ENCODE measurements at places on chromosomes 1 and 21.

DNA sequence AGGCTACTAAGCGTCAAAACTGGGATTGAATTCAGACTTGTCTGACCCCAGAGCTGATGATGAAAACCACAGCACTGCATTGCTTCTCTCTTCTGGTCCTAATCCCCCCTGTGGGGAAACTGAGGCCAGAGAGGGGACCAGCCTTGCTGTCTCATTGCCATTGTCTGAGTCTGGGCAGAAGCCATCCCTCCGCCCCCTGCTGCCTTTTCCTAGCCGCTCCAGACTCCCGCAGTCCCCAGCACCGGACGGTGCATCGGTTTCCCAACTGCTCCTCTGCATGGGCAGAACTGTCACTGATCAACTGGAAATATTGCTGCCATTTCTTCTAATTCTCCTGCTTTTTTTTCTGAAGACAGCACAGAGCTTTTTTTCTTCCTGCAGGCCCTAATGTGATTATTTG, 157.4 kb downstream of the ACTL8 start:
- DNase-seq, result no peak

GRCh38 chr1:213484333-213484732, 433.3 kb downstream of the RPS6KC1 start:
- no peak for DNase-seq

GRCh38 chr1:244918421-244919319, 54.3 kb upstream of the HNRNPU start:
- DNase-seq, result peak; percentile 20

DNA sequence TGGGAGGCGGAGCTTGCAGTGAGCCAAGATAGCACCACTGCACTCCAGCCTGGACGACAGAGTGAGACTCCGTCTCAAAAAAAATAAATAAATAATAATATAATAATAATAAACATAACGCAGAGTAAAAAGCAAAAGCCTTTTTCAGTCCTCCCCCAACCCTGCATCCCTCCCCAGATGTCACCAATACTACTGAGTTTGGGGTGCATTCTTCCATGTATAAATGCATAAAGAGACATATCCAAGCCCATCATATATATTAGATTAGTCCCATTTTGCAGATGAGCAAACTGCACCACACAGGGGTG, 930 bp upstream of the ADAMTSL4 start:
- no peak for DNase-seq

DNA sequence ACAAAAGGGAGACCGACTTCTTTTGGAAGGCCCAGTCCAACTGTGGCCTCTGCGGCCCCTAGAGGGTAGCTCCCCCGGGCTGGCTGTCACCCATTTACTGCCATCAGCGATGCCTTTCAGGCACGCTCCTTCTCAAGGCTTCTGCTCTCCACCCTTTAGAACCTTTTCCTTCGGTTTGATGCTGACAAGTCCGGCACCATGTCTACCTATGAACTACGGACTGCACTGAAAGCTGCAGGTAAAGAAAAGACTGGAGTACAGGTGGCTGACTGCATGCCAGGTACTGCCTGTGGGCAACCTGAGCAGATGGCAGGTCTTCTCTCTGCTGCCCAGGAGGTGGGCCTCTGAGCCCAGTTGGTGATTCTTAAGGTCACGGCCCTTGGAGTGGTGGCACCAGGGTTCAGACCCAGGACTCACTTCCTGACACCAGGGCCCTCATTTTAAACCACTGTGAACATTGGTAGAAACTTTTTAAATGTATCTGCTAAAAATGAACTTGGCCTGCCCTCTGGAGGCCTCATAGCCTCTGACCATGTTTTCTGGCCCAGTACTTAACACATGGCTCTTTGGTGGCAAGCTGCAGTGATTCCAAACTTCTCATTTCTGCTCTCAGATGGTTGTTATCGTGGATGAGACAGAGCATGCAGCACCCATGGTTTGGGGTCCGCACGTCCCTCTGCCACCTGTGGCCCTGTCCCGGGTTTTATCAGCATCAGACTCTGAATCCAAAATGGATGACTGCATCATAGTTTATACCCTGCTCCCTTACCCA, 45.7 kb downstream of the CAPN9 start:
- no peak for DNase-seq

- no peak for DNase-seq
Observed at GRCh38 chr1:244388961-244389360, 62.7 kb downstream of the ADSS2 start.

- no peak for DNase-seq
Observed at GRCh38 chr21:31201548-31201947, 142.5 kb downstream of the TIAM1 start.

DNA sequence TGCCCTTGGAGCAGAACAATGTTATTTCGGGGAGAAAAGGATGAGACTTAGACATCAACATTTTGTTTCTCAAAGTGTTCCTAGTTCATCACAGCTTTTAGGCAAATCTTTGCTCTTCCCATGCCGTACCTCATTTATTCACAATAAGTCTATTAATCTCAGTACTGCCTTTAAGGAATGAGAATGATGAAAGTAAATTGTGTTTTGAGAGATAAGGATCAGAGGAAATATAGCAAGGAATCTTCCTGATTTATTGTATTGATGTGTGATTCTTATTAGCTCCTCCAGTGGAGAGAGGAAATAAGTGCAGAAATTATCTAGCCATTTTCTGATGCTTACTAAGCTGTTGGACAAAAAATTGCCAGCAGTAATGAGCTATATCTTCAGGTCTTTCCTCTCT, 2.0 kb downstream of the POLR3C start:
- peak; percentile 21 for DNase-seq

- DNase-seq, result no peak
Observed at GRCh38 chr1:28078262-28078661, 10.1 kb downstream of the EYA3 start.

- no peak for DNase-seq
Observed at GRCh38 chr1:119554183-119554582, 47.2 kb downstream of the HSD3B1 start.

DNA sequence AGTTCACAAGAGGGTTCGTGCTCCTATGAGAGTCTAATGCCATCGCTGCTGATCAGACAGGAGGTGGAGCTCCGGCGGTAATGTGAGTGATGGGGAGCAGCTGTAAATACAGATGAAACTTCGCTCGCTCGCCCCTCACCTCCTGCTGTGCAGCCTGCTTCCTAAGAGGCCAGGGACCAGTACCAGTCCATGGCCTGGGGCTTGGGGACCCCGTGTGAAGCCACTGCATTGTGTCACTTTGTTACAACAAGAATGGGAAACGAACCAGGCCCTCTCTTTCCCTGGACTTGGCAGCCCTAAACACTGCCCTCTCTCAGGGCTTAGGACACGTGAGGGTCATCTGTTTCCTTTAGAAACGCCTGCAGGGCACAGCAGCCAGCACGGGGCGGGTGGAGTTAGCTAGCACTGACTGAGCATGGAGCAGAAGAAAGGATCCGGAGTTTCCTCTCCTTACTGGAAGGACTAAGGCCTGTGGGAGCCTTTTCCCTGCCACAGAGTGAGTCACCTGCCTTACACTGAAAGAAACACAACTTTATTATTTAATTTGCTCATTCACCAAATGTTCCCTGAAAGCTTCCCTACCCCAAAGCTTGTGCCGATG, 185.2 kb upstream of the TMEM51 start:
- peak; percentile 71 for DNase-seq

- no peak for DNase-seq
Observed at GRCh38 chr1:110860174-110860573, 12.8 kb upstream of the CD53 start.

DNA sequence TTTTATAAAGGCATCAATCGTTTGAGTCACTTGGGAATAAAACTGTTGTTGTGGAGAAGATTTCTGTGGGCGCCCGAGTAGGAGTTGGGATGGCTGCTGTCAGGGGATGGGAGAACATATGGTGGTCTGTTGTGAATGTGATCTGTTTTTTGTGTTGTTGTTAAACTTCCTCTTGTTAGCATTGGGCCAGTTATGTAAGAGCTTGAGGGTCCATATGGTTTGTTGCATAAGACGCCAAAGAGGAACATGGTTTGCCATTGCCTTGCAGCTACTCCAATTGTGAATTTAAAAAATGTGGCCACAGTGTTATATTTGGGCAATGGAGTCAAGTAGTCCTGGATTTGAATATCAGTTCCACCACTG, 136.1 kb upstream of the JUN start:
- no peak for DNase-seq

DNA sequence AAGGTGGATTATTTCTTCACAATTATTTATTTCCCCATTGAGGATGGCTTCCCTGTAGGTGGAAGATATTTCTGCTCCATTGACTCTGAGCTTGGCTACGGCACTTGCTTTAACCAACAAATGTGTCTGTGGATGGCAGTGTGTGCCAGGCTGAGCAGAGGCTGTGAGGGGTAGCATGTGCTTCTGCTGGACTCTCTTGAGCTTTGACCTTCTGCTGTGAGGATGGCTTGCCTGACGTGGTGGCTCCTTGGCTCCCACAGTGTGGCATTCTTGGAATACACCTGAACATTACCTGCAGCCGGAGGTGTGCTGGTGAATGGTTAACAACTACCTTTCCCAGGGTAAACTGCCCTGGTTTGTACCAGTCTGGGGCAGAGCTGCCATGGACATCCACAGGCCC, 46.8 kb downstream of the WDR3 start:
- no peak for DNase-seq

- DNase-seq, result no peak
Observed at GRCh38 chr1:168330285-168330684, 49.6 kb downstream of the TBX19 start.

DNA sequence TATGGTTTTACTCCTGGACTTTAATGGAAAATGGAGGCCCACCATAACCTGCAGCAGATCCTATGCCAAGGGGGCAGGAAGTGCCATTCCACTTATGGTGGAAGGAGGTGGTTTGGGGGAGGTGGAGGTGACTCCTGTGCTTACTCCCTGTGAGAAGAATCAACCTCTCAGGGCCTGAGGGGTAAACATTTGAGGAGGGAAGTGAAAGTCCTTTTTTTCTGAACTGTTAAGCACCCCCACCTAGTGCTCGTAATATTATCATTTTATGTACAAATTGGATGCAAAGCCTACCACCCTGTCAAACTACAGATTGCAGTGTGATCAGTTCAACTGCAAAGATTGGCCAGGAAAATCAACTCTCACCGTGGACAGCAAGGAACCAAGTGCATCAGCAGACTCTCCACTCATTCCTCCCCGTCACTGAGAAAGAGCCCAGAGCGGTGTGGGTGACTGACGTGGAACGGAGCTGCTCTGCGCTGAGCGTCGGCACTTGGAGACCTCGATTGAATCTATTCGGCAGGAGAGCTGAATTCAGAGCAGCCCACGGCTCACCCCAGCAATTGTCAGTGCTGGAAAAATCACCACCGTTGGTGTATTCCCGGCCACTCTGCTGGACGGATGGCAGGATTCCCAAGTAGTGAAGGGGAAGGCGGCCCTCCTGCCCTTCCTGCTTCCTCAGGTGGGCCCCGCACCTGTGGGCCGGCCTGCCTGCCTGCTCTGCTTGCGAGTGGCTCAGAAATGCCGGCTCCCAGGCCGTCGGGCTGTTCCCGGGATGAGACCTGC, 46.8 kb upstream of the COX20 start:
- no peak for DNase-seq

GRCh38 chr1:20183616-20184271, 2.2 kb upstream of the UBXN10 start:
- no peak for DNase-seq

DNA sequence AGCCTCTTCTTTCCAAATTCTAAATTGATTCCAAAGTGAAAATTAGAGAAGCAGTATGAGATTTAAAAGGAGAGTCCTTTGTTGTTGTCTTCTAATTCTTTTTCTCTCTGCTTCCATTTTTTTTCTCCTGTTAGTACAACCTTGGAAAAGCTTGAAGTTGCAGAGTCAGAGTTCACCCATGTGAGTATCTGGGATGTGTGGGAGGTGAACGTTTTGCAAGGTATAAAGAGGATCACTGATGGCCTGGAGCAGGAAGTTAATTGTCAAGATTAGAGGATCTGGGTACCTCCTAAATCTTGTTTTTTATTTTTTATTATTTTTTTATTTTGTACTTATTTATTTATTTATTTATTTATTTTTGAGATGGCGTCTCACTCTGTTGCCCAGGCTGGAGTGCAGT, 7.7 kb upstream of the PSMD4 start:
- DNase-seq, result no peak

- no peak for DNase-seq
Observed at GRCh38 chr1:66412704-66413103, 121.2 kb upstream of the SGIP1 start.
